ENCODE measurements at places on chromosomes 3 and 15.

DNA sequence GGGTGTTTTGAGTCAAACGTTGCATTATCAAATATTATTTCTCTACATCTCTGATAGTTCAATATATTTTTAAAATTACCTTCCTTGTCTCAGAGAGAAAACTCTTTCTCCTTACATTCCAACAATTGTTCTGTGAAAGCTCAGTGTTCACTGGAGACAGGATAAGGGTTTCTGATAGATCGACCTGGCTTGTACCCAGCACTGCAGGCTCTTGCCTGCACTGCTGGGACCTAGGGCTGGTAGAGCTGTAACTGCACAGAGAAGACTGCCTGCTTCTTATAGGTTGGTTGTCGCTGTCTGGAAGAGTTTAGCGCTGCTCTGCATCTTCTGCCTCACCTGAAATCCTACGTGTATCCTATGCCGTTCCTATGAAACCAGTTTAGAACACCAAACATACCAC is 249.9 kb upstream of the LRTM1 start:
- DNase-seq: no peak

DNA sequence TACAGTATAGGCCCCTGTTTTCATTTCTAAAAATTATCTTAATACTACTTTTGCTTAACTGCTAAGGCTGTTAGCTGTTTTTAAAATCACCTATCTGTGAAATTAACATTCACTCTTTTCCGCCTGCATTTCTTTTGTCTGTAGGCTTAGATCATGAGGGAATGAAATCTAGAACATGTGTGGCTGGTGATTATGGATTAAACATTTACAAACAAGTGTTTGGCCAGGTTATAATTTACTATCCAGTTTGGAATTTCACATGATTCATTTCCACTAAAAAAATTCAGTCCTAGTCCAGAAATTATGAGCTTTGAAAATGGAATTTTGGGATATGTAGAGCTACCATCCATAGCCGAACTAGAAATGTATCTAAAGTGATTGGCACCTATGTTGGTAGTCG is 39.1 kb downstream of the GOLM2 start:
- no peak for DNase-seq

DNA sequence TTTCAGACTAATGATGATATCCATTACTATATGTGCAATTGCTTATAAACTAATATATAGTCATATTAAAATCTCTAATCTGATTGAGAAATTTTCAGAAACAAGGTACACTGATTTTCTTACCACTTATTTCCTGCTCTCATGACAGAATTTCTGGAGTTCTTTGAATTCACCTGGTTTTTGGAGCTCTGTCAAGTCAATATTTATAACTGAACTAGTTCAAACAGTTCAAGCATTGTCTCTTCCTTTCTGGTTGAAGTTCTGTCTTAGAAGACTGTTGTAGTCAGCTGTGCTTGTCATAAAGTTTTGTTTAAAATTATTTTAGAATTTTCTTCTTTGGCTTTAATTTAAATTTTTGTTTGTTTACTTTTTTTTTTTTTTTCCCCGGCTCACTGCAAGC is 239.9 kb upstream of the CTDSPL start:
- DNase-seq: no peak

- no peak for DNase-seq
Observed at GRCh38 chr3:128334086-128334645, 132.5 kb downstream of the DNAJB8 start.

DNA sequence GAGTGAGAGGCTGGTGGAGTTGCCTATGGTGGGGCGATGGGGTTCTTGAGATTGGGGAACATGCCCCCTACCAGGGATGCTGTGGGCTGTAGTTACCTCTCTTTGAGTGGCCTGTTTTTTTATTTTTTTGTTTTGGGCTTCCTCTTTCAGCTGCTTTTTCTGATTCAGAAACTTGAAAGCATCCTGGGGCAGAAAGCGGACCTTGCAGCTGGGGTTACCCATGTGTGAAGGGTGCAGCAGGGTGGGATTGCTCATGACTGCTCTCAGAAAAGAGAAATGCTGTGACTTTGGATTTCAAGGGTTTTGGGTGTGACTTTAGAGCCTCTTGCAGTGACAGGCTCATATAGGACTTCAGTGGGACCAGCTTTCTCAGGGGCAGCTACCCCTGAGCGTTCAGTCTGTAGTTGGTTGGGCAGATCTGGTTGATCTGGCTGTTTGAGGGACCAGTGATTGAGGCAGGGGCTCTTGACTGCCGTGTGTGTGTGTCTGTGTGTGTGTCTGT is 1.8 kb downstream of the LIMD1 start:
- DNase-seq: no peak

GRCh38 chr15:83288381-83288801 is 3.9 kb upstream of the BNC1 start:
- no peak for DNase-seq

GRCh38 chr15:58318517-58318916 is 113.3 kb upstream of the LIPC start:
- DNase-seq: no peak

DNA sequence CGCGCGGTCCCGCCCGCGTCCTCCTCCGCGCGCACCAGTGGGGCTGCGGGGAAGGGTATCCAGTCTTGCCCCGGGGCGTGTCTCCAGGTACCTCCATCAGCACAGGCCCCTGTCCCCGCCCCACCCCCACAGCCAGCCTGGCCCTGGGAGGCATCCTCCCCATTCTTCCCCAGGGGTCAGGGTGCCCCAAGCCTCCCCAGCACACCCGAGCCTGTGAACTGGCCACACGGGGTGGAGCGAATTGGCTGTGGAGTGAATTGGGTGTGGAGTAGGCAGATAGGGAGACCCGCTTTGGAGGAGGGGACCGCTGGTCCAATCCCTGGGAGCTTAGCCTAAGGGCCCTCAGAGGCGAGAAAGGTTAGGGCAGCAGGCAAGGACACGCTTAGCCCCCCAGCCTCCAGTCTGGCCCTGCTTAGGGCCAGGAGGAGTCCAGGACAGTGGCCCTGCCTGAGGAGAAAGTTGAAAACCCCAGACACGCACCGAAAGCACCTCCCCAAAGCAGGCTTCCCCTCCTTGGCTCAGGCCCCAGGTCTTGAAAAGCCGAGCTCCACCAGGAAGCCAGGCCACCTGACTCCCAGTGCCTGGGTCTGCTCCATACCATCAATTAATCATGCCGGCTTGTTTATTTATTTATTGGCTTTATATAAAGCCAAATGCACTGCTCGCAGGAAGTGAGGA is 107.7 kb upstream of the SLC6A11 start:
- no peak for DNase-seq

All from cerebellar cortex (tissue), 1 donor.